ENCODE measurements at places on chromosomes 2 and 18.
A peak's percentile ranks its signal among the peaks of the same experiment; 100 is the strongest.

DNA sequence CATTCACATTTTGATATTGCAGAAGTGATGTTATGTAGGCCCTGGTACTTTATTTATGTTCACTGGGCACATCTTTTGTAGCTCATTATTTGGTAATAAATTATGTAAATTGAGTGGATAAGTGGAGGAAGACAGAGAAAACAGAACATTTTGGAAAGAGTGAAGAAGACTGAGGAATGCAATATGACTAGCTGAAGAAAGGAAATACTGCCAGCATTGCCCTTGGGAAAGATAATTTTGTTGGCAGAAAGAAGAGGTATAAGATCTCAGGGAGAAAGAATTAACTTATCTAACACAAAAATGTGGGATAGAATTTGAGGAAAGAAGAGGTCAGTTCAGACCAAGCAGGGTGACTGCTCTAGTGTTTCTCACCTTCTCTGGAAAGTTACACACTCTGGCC, 118.8 kb downstream of the TTC27 start:
- DNase-seq = no peak

GRCh38 chr2:63580651-63581297, 7.5 kb downstream of the WDPCP start:
- no peak for DNase-seq

- DNase-seq = no peak
These were observed 242.0 kb downstream of the TMEM182 start for GRCh38 chr2:103003750-103004260.

- no peak for DNase-seq
These were observed 16.7 kb downstream of the TSN start for GRCh38 chr2:121771976-121772742.

DNA sequence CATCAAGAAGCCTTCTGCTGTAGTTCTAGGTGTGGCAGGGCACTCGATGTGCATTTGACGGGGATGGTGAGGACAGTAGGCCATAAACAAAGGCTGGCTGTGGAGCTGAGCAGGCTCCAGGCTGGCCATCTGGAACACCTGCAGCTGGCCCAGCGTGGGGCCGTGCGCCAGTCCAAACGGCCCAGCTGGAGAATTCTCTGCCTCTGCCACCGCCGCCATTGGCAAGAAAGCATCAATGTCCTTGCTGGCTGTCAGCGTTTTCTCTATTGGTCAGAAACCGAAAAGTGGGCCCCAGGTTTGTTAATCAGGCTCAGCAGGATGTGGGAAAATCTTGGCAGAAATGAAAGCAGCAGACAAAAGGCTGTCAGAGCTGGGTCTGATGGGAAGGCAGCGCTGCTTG, 24.0 kb upstream of the CTIF start:
- no peak for DNase-seq

DNA sequence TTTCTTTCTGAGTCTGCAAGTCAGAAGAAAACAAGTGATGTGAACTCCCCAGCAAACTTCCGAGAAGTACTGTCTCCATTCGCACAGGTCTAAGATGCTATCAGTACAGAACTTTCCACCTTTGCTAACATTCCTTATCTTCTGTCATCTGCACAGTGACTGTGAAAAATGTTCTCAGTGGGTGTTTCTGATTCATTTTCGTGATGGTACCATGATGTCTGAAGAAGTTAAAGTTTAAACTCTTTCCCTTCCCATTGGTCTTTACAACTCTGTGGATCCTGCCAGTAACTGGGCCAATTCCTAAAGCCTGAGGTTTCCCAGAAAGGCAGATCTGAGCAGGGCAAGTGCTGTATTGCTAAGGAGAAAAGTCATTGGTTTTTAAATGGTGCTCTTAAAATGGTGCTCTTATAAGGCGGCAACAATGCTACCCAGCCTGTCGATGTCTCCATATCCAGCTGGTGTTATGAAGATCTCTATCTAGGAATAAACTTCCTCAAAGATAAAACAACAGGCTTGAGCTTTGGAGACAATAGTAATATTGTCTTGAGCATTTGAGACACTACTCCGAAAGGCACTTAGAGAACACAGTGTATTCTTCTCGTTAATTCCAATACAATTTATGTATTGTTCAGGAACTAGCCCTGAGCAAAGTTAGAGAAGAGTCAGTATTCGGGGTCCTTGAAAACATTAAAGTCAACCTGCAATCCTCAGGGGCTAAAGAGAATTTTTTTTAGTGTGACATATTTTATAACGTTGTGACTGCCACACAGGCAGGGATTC, 232.3 kb downstream of the OSR1 start:
- DNase-seq = no peak

DNA sequence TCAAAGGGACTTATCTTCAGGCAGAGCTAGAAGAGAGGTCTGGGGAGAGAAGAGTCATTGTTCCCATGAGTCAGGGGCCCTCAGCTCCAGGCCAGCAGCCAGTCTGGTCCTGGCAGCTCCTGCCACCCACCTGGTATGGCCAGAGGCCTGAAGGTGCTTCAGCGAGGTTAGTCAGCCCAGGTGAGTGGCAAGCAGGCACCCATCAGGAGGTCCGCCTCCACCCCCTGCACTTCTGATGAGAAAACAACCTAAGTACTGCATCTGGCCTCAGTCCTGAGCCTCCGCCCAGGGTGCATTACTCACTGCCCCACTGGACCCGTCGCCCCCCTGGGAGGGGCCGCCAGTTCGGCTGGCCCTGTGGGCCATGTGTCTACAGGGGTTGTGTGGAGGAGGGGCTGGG, 130.2 kb downstream of the INHBB start:
- no peak for DNase-seq

- DNase-seq = no peak
These were observed 1820.1 kb upstream of the LRRTM1 start for GRCh38 chr2:82124629-82125028.

- peak; percentile 53 for DNase-seq
These were observed 116.0 kb upstream of the RAB27B start for GRCh38 chr18:54712306-54712705.

GRCh38 chr2:46748735-46749531, 166.7 kb downstream of the MCFD2 start:
- no peak for DNase-seq

DNA sequence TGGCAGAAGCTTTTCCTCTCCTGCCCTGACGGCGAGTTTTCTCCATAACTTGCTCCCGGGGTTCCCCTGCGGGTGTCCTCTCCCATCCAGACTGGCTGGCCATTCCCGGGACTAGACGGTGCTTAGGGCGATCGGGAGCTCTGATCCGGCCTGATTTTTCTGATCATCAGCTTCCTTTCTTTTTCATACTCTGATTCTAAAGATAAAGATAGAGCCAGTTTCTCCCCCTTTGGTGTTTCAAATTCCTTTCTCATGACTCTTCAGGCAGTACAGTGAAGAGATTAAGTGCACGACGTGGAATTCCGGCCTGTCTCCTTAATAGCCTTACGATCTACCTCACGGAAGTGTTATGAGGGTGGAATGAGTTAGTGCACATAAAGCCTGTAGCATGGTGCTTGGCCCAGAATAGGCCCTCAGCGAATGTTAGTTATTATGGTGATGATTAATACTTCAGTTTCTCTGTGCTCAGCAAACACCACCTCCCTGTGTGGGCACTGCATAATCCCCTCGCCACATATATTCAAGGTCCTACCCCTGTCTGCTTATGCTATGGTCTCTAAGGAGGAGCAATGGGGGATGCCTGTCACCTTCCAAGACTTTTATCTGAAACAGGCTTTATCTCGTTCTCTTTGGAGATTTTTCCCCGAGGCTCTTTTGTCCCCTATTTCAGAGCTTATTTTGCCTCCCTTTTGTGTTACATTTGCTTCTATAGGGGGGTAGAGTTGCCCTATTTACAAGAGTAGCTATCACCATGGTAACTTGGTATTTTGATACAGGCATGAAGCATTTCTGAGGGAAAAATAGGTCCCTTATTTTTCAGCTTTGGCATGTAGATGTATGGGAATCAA, 254.8 kb downstream of the CDH2 start:
- peak; percentile 83 for DNase-seq

- DNase-seq = no peak
These were observed 901 bp downstream of the WDFY1 start for GRCh38 chr2:223944166-223944702.

DNA sequence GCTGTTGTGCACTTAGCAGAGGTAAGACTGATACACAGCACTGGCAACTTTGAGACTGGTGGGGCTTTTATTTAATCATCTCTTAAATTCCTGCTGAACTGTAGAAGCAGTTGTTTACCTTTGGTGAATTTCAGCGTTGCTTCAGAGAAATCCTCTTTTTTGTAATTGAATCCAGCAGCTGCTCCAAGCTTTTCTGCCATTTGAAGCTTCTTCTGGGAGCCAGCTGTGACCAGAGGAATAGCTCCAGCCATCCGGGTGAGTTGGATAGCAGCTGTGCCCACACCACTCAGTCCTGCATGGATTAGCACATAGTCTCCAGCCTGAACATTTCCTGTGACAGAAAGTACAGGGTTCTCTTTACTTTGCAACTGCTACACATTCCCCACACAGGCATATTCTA, 3.9 kb downstream of the TP53I3 start:
- no peak for DNase-seq

DNA sequence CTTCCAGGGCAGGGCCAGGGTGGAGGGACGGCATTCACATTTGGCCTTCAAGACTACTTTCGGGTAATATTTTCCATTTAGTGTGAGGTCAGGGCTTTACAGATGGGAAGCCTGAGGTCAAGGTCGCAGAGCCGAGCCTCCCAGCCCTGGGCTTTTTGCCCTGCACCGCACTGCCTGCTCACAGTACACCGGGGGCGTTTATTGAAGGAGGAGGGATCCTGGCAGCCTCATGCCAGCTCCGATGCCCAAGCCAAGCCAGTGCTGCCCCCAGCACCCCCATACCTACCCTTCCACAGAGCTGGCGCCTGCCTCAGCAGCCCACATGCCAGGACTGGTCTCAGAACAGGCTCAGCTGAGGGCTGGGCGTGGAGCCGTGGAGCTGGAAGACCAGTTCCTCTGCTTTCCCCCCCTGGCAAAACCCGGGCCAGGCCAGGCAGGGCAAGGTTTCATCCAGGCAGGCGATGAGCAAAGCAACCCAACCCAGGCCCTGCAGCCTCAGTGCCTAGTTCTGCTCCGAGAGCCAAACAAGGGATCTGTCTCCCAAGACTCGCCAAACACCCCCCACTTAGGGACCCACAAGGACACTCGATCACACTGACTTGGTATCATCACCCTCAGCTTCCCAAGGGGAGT, 11.9 kb downstream of the SDC1 start:
- DNase-seq = no peak

DNA sequence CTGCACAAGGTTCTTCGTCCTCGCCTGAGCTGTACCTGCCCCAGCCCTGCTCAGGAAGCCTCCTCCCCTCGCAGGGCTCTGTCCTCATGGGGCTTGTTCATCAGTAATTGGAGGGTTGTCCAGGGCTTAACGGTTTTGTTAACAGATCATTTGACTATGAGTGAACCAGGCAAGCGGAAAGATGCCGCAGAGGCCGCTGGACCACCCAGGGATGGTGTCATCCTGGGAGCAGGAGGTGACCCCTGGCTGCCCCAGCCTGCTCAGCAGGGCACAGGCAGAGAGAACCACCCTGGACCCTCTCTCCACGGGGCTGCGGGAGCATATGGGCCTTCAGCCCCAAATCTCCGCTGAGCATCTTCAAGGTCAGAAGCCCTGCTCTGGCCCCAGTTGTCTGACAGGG, 264.3 kb downstream of the KLHL29 start:
- DNase-seq = no peak

GRCh38 chr2:17830053-17831034, 14.1 kb downstream of the MSGN1 start:
- DNase-seq = peak; percentile 53

GRCh38 chr2:168490946-168491605, 35.0 kb downstream of the CERS6 start:
- DNase-seq = no peak

DNA sequence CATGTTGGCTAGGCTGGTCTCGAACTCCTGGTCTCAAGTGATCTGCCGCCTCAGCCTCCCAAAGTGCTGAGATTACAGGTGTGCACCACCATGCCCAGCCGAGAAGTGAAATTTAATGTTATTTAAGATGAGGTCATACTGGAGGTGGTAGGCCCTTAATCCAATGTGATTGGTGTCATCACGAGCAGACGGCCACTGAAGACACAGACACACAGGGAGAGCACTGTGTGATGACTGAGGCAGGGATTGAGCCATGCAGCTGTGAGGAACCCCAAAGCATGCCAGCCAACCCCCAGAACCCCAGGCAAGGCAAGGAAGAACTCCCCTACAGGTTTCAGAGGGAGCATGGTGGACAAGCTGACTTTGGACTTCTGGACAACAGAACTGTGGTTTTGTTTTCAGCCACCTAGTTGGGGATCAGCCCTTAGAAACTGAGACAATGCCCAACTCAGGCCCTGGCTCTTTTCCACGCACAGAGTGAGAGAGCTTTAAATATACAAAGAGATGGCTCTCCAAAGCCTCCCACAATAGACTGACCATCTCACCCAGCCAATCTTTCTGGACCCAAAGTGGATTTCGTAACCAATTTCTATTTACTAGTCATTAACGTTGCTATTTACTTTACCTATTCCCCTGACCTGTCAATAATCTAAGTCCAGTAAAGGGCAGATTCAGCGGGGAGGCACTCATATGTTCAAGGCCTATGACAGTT, 34.2 kb downstream of the TBC1D8 start:
- no peak for DNase-seq

GRCh38 chr2:23526835-23527790, 142.1 kb downstream of the KLHL29 start:
- no peak for DNase-seq
